CD8-positive, alpha-beta memory T cell (primary cell): ENCODE measurements at places on chromosomes 2 and 18. TPM values are rescaled to one million over a fixed set of nuclear protein-coding genes. Genes with fewer than 3 reads are reported as not detected.

DNA sequence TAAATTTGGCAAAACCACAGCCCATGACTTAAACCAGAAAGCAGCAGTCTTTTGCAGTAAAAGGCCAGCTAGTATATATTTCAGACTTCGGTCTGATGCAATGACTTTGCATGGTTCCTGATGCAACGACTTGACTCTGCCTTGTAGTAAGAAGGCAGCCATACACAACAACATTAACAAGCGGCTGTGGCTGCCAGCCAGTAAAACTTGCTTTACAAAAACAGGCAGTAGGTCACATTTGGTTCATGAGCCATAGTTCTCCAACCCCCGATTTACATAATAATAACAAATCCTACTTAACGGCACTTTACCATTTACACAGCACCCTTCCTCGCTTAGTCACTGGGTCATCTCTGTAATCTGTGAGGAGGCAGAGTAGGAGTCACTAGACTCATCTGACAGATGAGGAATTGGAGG, 410.3 kb downstream of the LRATD1 start:
- DNase-seq: no peak

- no peak for DNase-seq
Measured at GRCh38 chr2:69386360-69386759, 667 bp downstream of the GFPT1 start.

The ZBTB7C gene
- total RNA-seq: not detected

- no peak for DNase-seq
Measured at GRCh38 chr2:197628043-197628500, 47.3 kb downstream of the RFTN2 start.

The SLC11A1 gene
- 1.1 TPM for total RNA-seq

The SPC25 gene
- total RNA-seq: 24.1 TPM

- DNase-seq: no peak
Measured at GRCh38 chr2:58039170-58039611, 7.4 kb upstream of the VRK2 start.

The RIT2 gene
- not detected for total RNA-seq

- no peak for DNase-seq
Measured at GRCh38 chr18:36706134-36706881, 122.5 kb downstream of the TPGS2 start.
